ENCODE measurements at places on chromosomes 3 and 15.

DNA sequence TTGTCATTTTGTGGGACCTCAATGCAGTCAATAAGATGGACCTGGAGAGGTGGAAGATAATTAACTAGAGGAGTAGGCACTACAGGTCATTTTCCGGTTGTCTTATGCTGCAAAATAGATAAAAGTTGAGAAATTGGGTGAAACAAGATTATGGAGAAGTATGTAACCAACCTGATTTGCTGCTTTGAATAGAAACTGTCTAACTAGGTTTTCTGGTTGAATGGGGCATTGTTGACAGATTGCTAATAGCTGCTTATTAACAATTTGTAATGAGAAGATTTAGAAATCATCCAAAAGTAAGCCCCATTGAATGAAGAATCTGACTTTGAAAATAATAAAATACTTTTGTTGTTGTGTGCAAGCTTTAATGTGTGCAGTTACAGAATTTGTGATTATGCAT is 26.2 kb downstream of the PIAS1 start:
- peaks cover 17% of the 10 kb centered on the region for H3K4me1 ChIP-seq
- DNase-seq: no peak
- H3K27me3 ChIP-seq: no peaks in the 10 kb centered on the region
- no peak overlapping the region for H3K27ac ChIP-seq

- H3K27ac ChIP-seq: no peak overlapping the region
- no peak overlapping the region for H3K4me3 ChIP-seq
- peaks cover under 1% of the 10 kb centered on the region for H3K4me1 ChIP-seq
These were observed 24.6 kb downstream of the DNAJB8 start for GRCh38 chr3:128442070-128442469.

DNA sequence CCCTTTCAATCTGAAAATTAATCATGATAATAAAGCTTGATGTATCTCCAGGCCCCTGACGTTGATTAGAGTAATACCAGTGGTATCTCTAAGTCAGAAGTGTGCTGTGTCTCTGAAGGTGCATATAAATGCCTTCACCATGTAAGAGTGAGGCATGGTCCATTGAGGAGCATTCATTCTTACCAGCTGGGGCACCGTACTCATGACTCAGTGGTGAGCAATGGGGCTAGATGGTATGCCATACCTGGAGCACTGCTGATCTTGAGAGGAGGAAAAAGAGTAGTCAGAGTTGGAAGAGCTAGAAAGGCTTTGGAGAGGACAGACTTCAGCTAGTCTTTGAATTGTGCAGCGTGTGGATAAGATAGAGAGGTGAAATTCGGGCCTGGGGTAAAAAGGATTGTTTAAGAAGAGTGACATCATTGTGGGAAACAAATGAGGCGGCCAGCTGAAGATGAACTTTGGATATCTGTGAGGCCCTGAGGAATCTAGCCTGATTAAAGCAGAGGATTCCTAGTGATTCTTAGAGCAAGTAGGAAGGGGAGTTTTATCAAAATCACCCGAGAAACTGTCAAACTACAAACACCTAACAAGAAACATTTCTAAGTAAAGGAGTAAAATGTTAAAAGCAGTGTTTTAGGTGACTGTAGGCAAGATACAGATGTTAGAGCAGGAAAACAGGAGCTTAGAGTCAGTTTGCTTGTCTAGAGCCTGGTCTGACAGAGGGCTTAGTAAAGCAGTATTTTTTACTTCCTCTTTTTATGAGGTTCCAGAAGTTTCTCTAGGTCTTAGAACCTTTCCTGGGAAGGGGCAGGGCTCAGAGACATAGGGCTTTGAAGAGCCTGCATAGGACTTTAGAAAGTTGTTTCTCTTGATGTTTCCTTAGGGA is 13.6 kb downstream of the TMOD3 start:
- no peak for DNase-seq
- no peaks in the 10 kb centered on the region for H3K36me3 ChIP-seq
- no peak overlapping the region for H3K4me3 ChIP-seq
- H3K27me3 ChIP-seq: no peaks in the 10 kb centered on the region

DNA sequence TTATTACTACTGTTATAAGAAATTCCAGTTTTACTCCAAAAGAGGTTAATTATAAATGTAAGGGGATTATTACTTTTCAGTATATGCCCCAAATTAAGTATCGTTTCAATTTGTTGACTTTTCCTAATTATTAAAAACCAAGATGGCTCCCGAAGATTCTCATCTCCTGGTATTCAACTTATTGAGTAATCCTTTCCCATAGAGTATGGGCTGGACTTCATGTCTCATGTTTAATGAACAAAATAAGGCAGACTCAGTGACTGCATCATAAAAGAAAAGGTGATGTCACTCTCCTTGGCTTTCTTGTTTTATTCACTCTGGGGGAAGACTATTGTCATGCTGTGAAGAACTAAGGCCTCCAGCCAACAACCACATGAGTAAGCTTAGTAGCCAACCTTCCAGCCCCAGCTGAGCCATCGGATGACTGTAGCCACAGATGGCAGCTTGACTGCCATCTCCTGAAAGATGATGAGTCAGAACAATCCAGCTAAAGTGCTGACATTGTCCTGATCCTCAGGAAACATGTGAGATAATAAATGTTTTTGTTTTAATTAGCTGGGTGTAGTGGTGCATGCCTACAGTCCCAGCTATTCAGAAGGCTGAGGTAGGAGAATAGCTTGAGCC is 17.3 kb downstream of the IGF2BP2 start:
- H3K36me3 ChIP-seq: no peaks in the 10 kb centered on the region
- no peaks in the 10 kb centered on the region for H3K4me1 ChIP-seq
- DNase-seq: no peak
- H3K27me3 ChIP-seq: no peaks in the 10 kb centered on the region

DNA sequence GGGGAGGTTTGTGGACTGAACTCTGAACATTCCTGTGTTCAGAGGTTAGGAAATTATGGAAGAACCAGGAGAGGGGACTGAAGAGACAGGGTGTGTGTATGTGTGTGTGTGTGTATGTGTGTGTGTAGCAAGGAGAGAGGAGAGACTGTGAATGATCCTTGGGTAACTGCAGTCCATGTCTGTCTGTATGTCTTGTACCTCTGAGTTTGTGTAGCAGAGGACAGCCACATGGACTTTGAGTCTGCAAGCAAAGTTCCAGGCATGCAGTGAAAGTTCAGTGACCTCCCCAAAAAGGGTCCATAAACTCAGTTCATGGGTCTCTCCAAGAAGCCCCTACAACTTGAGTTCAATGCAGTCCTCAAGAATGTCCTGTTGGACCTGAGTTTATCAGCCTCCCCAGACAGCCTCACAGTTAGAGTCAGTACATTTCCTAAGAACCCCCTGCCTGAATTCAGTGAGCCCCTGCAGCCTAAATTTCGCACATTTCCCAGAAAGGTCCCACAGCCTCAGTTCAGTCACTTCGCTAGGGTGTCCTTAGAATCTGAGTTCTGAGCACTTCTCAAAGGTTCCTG is 28.3 kb upstream of the HERC1 start:
- no peak overlapping the region for H3K4me3 ChIP-seq
- DNase-seq: no peak
- H3K27ac ChIP-seq: no peak overlapping the region
- H3K27me3 ChIP-seq: no peaks in the 10 kb centered on the region
- peaks cover 33% of the 10 kb centered on the region for H3K4me1 ChIP-seq
- no peaks in the 10 kb centered on the region for H3K36me3 ChIP-seq
